Midbrain (tissue), 1 donor: ENCODE measurements at places on chromosomes 2 and 18.

DNA sequence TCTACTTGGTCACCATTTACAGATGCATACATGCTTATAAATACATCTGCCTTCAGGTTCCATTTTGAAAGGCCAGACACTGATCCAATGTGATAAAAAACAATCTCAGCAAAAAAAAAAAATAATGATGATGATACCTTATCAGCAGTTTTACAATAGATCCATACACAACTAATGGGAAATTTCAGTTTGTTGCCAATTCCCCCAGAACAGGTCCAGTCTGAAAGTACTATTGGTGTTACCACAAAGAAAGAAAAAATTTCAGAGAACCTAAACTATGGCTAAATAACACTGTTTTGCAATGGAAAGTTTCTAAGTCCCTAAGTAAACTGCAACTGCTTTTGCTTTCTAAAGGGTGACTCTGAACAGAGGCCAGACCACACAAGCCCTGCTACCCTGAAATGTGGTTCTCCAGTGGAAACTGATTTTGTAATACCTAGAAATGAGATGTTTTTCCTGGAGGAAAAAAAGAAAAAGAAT is 54.1 kb downstream of the LPIN2 start:
- DNase-seq, result no peak

DNA sequence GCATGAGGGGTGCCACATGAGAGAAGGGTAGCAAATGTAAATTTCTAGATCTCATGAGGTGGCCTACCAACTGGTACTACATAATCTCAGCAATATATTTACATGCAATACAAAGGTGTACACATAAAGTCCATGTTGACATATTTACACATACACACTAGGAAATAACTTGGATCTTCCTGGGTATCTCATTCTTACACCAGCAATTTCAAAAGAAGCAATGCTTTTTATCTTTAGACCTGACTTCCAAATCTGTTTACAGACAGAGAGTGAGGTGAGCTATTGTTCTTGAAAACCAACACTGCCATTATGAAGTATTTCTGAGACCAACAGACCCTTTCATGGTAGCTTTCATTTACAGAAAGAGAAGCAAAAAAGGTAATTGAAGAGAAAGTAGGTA is 184.2 kb downstream of the ERBB4 start:
- no peak for DNase-seq

- no peak for DNase-seq
These were observed 3.0 kb upstream of the FIGLA start for GRCh38 chr2:70793450-70793849.

GRCh38 chr2:26175466-26176278 is 2.8 kb downstream of the GAREM2 start:
- no peak for DNase-seq

- DNase-seq, result peak; percentile 29
These were observed 269.3 kb downstream of the TTC32 start for GRCh38 chr2:19632403-19632991.

GRCh38 chr2:38039121-38039910 is 36.6 kb downstream of the CYP1B1 start:
- DNase-seq, result no peak

- DNase-seq, result no peak
These were observed 148.5 kb downstream of the ZFP36L2 start for GRCh38 chr2:43077876-43078275.

DNA sequence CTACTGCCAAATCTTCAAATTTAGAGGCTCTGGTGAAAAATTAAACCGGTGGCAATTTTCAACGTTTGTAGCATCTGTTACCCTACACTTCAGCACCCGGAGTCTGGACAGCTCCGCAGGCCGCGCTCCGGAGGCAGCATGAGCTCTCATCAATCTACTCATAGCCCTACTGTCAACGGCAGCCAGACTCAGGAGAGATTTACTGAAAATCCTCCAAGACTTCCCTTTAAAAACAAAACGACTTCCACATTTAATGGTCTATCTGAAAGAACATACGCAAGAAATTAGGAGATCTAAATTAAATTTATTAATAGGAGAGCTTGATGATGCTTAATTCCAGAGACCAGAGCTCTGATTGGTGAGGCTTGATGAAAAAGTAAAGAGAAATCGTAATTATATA is 970 bp upstream of the ADCYAP1 start:
- peak; percentile 17 for DNase-seq

- no peak for DNase-seq
These were observed 57.9 kb downstream of the LIPG start for GRCh38 chr18:49619801-49620200.

DNA sequence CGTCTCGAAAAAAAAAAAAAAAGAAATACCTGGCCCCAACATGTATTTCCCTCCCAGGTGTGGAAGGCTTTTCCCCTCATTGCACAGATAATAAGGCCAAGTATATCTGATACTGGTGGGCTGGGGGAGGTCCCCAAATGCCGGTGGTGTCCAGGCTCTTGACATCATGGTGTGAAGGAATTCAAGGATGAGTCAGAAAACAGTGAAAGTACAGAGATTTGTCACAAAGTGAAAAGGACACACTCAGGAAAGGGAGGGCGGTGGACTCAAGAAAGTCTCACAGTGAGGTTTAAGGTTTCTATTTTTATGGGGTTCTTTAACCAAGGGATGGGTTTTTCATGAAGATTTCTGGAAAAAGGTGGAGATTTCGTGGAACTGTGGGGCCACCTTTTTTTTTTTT is 37.8 kb upstream of the FZD5 start:
- DNase-seq, result no peak

DNA sequence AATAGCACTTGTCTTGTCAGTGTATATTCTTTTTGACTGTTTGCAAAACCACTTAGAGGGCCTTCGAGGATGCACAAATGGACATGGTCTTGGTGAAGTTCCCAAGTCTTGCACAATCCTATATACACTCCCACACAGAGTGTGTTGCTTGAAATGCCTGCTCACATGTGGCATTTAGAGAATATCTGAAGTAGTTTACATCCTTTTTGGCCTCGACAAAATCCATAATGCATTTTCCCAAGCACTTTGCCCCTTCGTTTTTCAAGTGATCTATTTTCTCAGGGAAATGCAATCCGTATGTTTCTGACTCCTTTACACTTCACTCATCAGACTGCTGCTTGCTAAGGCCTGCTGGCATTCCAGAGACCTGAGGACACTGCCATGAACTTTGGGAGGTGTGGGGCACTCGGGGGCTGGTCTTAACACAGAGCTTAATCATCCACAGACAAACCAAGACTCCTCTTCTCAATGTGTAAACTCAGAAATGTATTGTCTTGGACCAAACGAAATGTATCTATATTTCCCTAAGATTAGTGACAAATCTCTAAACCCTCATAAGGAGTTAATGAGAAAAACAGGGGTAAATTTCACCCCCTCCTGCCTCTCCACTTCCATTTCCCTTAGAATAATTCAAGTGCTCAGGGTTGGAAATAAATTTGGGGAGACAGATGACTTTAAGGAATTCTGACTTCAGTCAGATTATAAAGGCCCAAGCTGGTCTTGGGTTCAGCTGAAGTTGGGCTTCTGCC is 219.3 kb upstream of the APCDD1 start:
- no peak for DNase-seq

GRCh38 chr2:176482107-176482506 is 212.9 kb downstream of the MTX2 start:
- DNase-seq, result no peak

DNA sequence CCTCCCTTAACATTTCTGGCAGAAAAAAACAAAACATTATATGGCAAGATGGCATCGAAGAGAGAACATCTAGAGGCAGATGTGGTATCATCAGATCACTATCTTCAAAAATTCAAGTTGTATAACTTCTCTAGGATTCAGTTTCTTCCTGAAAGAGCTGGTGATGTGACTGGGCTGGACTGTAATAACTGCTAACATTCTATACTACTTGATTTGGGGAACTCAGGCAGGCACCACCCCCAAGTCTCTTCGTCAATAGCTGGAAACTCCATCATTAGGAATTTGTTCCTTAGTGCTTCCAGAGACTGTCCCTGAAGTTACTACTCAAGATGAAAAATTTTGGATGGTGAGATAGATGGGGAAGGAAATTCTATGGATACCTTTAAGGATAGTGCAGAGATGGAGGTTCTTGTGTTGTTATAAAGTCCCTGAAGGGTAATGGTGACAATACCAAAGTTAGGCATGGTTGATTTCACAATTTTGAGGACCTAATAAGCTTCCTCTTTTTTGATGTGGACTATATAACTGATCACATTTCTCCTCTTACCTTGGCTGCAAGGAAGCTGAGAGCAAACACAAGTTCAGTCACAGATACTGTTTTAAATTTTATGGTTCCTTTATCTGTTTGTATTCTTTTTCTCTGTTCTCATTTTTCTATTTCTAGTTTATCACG is 59.1 kb upstream of the PGAP1 start:
- DNase-seq, result no peak

GRCh38 chr18:46281185-46282176 is 177.3 kb downstream of the HAUS1 start:
- peak; percentile 44 for DNase-seq

DNA sequence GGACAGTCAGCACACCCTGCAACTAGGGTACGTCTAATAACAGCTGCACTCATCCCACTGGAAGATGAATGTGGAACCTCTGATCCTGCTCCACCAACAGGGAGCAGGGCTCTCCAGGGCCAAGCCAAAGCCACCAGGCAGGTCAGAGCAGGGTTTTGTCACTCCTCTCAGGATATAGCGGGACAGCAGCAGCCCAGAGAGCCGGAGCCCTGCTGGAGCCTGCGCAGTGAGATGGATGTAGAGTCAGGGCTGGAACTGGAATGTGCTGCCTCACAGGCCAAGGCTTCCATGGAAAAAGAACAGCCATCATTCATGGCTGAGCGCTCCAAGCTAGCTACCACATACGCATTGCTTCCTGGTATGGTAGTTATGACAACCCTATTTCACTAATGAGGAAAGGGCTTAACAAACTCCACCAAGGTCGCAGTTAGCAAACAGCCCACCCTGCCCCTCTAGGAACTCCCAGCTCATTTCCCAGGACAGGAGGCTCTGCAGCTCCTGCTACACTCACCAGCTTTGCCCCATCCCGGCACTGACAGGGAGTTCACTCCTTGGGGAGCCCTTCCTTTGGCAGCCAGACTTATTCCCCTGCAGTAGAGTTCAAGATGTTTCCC is 85.2 kb downstream of the HS1BP3 start:
- no peak for DNase-seq

GRCh38 chr2:205767617-205768016 is 85.3 kb downstream of the NRP2 start:
- DNase-seq, result no peak

DNA sequence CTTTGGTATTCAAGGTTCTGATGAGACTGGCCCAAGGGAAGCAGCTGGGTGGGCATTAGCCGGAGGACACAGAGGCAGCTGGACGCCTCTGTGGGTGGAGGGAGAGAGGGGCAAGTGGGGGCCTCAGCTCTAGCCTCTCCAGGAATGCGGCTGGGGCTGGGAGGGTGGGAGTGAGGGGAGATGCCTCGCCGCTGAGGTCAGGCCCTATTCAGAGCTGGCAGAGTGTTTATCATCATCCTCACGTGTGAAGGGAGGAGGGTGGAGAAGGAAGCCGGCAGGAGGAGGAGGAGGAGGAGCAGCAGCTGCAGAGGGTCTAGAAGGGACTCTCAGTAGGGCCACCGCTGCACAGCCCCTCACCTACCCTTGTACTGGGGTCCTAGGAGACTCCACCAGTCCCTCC is 43.1 kb downstream of the TNS1 start:
- no peak for DNase-seq

- no peak for DNase-seq
These were observed 189.8 kb downstream of the TMEM18 start for GRCh38 chr2:487186-488079.

GRCh38 chr2:109305490-109306167 is 176.6 kb downstream of the SH3RF3 start:
- DNase-seq, result no peak

- no peak for DNase-seq
These were observed 6.7 kb upstream of the IL1A start for GRCh38 chr2:112791019-112791418.

GRCh38 chr2:67070826-67071225 is 326.3 kb upstream of the ETAA1 start:
- no peak for DNase-seq

GRCh38 chr2:166127217-166128155 is at the start of gene SCN1A:
SCN1A (minus strand) TSS chr2:166128020; CDS start chr2:166073621, 54,399 bp downstream.
- peak; percentile 45 for DNase-seq

GRCh38 chr2:383178-383577 is 95.3 kb upstream of the ALKAL2 start:
- DNase-seq, result peak; percentile 58

DNA sequence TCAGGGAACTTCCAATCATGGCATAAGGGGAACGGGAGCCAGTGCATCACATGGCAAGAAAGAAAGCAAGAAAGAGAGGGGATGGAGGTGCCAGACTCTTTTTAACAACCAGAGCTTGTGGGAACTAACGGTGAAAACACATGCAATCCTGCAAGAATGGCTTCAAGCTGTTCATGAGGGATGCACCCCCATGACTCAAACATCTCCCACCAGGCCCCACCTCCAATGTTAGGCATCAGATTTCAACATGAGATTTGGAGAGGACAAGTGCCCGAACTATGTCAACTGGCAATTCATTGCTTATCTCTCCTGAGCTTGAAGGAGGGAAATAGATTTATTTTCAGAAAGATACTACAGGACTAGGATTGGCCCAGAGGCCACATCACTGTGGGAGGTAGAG is 270.0 kb downstream of the SLC4A3 start:
- DNase-seq, result no peak

- DNase-seq, result no peak
These were observed 20.9 kb upstream of the LMAN1 start for GRCh38 chr18:59379772-59380522.

DNA sequence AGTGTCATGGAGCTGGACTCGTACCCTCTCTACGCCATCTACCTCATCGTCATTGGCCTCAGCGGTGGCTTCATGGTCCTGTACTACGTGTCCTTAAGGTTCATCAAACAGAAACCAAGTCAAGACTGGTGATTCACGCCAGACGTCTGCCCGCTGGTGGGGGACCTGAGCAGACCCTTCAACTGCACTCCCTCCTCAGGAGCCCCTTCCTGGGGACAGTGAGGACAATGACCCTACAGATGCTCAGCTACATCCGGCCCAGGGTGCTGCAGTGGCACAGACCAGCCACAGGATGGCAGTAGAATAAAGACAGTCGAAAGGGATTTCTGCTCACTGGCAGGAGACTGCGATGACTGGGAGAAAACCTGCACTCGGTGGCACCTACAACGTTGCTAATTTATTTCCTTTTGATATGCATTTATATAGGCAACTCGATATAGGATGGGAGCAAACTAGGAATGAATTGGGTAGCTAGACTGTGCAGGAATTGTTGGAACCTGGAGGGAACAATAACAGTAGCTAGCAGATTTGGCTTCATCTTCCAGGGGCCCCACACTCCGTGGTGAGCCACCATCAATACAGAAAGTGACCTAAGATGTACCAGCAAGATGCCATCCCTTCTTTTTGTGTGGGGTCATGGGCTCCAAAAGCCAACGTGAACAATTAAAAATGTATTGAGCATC is 39.2 kb downstream of the ABCG8 start:
- DNase-seq, result peak; percentile 68

GRCh38 chr2:111946294-111947114 is 48.1 kb downstream of the MERTK start:
- DNase-seq, result peak; percentile 27

- no peak for DNase-seq
These were observed 45.5 kb downstream of the AOX1 start for GRCh38 chr2:200631287-200631686.
